Fibroblast of skin of left biceps (primary cell): ENCODE measurements at places on chromosomes 3 and 15.

GRCh38 chr15:60928970-60929369, 300.1 kb downstream of the RORA start:
- DNase-seq = no peak

- DNase-seq = no peak
These were observed 347.9 kb downstream of the MCTP2 start for GRCh38 chr15:94579286-94579685.

DNA sequence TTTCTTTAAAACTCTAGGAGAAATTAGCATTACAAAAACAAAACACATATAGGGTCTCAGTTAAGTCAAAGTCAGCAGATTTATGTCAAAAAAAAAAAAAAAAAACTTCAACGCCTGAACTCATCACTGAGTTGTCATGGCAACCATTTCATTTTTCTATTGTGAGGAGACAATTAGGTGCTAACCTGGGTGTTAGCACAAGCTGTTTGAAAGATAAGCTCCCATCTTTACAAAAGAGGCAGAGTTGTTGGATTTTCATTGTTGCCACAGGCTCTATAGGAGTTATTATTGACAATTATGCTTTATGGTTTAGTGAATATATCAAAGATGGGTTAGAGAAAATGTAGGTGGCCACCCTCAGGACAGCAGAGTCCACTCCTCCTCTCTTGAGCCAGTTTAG, 806.9 kb downstream of the GRM7 start:
- no peak for DNase-seq

DNA sequence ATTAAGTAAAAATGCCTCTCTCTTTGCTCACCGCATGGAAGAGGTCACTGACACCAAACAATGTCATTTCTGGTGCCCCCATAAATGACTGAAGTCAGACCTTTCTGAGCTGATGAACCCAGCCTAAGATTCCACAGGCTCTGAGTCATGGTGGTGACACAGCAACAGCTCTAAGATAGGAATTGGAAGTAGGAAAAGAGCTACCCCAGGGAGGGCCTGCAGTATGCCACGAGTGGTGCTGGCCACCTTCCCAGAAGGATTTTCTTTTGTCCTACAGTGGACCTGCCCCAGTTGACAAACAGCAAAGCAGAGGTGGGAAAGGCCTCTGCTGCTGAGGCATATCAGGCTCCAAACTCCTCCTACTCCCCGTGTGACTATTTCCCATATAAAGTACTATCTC, 208.1 kb downstream of the MINAR1 start:
- peak; percentile 65 for DNase-seq

GRCh38 chr15:80465626-80466005, 61.4 kb downstream of the ARNT2 start:
- DNase-seq = no peak

GRCh38 chr15:99124641-99125040, 19.8 kb downstream of the SYNM start:
- DNase-seq = no peak

DNA sequence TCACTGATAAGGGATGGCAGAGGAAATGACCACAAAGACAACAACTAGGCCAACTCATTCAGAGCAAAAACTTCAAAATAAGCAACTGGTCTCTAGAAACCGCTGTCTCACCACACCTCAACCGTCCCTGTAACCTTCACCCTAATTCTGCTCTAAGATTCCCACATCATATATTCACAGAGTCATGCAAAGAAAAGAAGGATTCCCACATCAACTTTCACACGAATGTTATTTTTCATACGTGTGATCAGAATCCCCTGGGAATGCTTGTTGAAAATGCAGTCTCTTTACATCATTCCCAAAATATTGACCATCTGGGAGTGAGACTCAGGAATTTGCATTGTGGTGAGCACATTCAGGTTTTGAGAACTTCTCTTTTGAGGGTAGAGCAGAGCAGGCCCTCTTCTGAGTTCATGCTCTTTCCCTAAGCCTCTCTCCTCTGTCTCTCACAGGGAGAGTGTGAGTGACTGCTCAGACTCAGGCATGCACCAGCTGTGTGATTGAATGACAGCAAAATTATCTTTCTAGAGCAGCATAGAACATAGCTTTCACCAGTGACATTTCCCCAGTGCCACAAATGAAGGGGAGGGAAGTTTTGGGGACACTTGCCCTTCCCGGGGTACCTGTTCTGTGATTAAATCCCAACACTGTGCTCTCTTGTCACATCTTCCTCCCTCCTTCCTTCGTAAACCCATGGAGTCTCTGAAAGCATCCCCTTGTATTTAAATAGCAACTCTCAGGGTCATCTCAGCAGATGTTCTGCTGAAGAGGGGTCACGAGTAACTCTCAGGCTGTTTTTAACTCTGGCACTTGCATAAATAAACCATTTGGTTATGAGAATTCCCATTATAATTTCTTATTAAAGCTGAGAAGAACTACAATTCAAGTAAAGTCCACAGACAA, 170.9 kb downstream of the PLCL2 start:
- peak; percentile 89 for DNase-seq

DNA sequence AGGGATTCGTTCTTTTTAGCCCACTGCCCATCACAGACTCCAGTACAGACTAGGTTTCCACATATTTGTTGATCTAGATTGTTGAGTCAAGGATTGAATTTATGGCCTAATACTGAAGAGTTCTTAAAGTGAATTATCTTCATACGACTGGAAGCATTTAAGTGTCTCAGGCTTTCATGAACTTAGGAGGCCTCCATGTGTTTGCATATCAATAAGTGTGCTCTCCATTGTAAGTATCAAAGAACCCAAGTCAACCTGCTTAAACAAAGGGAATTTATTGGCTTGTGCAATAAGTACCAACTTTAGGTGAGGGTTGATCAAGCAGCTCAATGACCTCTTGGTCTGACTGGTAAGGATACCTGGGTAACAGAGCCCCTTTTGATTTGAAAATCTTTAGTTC, 382.1 kb downstream of the PDCD6IP start:
- no peak for DNase-seq

- DNase-seq = no peak
These were observed 335.9 kb upstream of the KCNMB2 start for GRCh38 chr3:178200316-178200715.

DNA sequence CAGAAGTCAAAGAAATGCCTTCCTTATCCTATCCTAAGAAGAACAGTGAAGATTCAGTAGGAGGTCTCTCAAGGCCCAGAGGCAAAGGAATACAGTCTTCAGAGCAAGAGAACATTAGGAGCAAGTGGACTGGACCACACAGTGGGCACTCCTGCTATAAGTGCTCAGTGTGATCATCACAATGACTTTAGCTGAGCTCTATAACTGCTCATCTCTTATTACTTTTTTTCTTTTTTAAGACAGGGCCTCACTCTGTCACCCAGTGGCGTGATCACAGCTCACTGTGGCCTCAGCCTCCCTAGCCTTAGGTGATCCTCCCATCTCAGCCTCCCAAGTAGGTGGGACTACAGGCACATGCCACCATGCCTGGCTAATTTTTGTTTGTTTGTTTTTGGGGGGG, 48.1 kb downstream of the COL8A1 start:
- DNase-seq = no peak

DNA sequence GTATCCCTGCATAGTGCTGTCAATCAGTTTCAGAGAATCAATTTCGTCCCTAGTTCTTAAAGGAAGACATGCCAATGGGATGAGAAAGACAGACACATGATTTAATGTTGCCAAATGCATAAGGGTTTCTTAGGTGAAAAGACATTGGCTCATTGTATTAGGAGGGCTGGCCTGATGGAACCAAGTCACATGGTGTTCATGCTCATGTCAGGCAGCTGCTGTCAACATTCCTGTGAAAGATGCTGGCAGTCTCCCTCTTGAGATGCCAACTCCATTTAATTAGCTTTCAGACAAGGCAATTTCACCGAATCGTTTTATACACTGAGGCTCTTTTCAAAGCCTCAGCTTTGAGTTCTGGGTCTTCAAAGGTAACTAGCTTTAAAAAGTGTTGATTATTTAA, 16.1 kb upstream of the IL1RAP start:
- DNase-seq = no peak

DNA sequence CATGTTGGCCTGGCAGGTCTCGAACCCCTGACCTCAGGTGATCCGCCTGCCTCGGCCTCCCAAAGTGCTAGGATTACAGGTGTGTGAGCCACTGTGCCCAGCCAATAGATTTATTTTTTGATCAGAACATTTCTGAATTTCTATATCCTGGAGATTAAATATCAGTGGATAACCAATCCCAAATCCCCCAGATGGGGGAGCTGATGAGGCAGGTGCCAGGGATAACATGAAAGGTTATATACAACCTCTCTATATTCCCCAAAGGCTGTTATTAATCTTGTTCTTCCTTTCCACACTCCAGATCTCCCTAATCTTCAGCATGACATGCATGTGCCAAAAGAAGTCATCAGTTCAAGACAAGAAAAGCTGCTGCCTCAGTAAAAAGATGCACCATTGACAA, 112.3 kb downstream of the WDR76 start:
- no peak for DNase-seq

DNA sequence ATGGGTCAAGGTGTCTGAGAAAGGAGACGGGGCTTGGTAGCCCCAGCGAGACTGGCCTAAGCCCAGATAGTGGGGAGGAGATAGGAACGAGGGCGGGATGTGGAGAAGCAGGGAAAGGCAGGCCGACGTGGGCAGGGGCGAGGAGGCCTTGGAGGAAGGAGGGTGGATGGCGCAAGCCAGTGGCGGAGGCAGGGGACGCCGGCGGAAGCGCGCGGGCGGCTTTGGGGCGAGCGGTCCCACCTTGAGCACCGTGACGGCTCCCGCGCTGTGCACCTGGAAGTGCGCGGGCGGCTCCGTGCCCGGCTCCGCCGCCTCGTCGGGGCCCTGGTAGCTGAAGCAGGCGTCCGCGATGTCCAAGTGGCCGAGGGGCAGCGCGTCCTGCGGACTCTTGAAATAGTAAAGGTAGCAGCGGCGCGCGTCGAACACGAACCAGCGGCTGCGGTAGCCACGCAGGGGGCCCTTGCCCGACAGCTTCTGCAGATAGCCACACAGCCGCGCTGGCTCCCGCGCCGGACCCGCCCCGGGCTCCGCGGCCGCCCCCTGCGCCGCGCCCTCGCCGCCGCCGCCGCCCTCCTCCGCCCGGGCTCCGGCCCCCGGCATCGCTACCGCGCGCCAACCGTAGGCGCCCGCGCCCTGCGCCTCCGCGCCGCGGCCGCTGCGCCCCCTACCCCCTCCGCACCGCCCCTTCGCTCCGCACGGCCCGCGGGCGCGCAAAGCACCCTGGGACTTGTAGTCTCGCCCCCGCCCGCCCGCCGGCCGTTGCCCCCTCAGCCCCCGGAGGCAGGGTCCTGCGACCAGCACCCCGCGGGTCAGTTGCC, at the start of gene TBC1D2B:
Gene TBC1D2B, minus strand, starts transcription at position 659 of the 818 bp plus-strand sequence. Its CDS starts 59 bp downstream, at position 600.
- no peak for DNase-seq

DNA sequence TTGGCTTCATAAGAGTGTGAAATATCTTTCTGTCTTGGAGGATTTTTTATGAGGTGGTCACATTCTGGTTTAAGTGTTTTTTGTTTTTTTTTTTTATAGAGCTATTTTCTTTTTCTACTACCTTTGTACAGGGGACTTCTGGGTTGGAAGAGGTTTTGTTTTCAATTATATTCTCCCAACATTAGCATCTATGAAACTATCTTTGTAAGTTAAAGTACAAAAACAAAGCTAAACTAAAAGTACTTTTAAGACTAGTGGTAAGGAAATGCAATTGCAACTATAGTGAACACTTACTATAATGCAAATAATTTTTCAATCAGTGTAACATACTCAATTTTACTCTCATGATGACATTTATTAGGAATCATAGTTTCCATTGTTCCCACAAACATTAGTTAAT, 688.2 kb downstream of the SI start:
- DNase-seq = no peak

DNA sequence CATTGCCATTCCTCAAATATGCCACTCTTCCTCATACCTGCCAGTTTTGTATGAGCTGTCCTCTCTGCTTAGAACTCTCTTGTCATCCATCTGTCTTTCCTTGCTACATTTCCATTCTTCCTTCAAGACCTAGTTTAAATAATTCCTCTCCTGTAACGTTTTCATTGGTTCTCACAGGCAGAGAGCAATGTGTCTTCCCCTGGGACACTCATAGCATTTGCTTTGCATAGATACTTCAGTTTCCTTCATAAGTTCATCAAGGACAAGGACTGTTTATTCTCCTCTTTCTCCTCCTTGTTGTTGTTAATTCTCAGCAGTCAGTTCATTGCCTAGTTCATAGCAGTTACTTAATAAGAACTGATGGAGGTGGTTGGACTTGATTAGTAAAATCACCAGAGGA, 10.5 kb downstream of the NR2C2 start:
- no peak for DNase-seq

- DNase-seq = no peak
These were observed 40.7 kb downstream of the C2CD4B start for GRCh38 chr15:62124176-62124972.

DNA sequence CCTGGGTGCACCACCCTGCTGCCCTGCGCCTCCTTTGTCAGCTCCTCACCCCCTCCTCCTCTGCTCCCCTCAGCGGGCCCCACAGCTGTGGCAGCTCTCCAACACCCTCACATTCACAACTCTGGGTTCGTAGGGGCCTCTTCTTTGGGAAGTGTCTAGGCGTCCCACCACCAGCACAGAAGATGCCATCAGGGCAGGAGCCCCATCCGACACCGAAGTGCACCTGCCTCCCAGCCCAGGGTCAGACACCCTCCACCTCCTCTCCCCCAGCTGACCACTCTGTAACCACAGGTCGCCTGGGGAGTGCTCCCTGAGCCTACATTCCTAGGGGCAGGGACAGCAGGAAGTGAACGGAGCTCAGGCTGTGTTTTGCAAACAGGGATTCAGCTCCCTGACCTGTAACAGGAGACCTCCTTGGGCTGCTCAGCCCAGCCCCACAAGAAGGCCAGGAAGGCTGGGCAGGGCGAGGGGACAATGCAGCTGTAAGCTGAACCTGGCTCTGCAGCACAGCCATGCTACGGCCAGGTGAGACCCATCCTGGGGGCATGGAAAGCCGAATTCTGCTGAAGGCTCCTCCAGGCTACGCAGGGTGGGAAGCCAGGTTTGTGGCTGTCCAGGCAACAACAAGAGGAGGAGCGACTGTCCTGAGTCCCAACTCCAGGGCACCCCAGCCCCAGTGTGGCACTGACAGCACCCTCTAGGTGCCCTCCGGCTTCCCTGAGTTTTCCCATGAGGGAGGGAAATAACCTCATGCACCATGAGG, 269.0 kb downstream of the GOLGA6L6 start:
- no peak for DNase-seq

GRCh38 chr15:98277602-98278001, 317.1 kb downstream of the ARRDC4 start:
- no peak for DNase-seq
